ENCODE measurements at places on chromosomes 7 and 10.

DNA sequence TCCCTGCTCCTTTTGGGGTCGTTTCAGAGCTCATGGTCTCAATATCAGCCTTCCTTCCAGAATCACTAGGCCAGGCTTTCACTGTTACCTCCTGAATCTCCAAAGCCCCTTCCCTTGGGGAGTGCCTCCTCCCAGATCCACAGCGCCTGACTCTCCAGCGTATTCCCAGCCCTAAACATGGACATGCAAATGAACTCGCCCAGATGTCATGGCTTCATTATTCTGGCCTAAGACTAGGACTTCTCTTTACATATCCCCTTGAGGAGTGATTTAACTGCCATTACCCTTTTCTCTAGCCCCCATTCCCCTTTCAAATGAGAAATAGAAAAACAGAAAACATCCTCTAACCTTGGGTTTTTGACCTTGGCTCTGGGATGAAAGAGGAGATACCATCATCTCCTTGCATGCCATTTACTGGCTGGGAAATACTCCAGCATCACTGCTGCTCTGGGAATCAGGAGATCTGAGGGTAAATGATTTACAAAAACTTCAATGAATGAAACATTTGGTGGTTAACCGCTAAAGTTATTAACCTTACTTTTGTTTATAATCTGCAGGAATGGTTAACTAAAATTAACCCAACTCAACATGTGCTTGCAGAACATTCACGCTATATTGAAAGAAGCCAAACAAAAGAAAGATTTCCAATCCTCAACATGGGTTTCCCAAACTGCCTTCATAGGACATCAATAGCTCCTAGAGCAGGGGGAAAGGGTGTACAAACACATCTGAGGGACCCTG lies 37.0 kb downstream of the FAM171A1 start:
- DNase-seq, result peak; percentile 36

GRCh38 chr10:122277526-122278136 lies 6.5 kb downstream of the BTBD16 start:
- DNase-seq, result no peak

GRCh38 chr7:34123316-34123715 lies 218.0 kb downstream of the BMPER start:
- no peak for DNase-seq

DNA sequence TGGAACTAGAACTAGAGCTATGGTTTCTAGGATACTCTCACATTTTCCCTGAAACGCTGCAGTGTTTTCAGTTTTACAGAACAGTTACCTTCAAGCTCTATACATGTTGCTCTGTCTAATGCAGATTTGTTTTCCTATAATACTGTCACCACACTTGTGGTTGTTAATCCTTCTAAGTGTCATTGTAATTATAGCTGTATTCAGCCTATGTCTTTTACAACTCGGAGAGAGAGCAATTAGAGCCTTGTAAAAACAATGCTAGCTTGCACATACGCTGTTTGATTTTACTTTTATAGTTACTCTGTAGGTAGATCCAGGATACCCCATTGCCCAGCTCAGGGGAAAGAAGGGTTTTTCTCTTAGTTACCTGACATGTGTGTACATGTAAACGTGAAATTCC lies 55.1 kb downstream of the ATOH7 start:
- DNase-seq, result no peak

DNA sequence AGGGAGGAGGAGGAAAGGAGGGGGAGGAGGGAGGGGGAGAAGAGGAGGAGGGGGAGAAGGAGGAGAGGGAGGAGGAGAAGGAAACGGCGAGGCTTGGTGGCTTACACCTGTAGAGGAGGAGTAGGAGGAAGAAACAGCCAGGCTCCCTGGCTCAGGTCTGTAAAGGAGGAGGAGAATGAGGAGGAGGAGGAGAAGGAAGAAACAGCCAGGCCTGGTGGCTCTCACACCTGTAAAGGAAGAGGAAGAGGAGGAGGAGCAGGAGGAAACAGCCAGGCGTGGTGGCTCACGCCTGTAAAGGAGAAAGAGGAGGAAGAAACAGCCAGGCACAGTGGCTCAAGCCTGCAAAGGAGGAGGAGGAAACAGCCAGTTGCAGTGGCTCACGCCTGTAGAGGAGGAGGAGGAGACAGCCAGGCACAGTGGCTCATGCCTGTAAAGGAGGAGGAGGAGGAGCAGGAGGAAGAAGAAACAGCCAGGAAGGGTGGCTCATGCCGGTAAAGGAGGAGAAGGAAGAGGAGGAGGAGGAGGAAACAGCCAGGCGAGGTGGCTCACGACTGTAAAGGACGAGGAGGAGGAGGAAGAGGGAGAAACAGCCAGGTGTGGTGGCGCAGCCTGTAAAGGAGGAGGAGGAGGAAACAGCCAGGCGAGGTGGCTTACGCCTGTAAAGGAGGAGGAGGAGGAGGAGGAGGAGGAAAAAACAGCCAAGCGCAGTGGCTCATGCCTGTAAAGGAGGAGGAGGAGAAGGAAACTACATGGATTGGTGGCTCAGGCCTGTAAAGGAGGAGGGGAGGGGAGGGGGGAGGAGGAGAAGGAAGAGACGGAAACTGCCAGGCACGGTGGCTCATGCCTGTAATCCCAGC lies 14.9 kb upstream of the CRCP start:
- DNase-seq, result peak; percentile 74

GRCh38 chr10:79155301-79156081 lies 86.7 kb downstream of the ZMIZ1 start:
- no peak for DNase-seq

- DNase-seq, result no peak
Measured at GRCh38 chr7:940599-941408, 13.7 kb downstream of the ADAP1 start.

DNA sequence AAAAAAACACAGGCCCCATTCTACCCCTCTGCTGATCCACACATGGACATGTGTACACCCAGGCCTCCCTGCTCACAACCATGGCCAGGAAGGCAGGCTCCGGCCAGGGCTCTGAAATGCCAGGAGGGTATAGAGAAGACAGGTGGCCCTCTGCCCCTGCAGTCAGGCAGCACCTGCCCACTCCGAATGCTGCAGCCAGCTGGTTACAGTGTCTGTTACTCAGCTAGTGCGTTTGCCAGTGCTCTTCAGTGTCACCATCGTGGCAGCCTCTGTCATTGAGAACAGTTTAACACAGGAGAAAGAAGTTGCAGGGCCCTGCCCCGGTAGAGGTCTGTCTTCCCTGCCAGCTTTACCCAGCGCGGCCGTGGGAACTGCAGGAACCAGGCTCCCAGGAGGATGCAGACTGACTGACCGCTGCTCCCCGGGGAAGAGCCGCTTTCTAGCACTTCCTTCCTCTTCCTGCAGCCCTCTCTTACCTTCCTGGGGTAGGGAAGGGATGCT lies 128.8 kb upstream of the FAM20C start:
- DNase-seq, result no peak

DNA sequence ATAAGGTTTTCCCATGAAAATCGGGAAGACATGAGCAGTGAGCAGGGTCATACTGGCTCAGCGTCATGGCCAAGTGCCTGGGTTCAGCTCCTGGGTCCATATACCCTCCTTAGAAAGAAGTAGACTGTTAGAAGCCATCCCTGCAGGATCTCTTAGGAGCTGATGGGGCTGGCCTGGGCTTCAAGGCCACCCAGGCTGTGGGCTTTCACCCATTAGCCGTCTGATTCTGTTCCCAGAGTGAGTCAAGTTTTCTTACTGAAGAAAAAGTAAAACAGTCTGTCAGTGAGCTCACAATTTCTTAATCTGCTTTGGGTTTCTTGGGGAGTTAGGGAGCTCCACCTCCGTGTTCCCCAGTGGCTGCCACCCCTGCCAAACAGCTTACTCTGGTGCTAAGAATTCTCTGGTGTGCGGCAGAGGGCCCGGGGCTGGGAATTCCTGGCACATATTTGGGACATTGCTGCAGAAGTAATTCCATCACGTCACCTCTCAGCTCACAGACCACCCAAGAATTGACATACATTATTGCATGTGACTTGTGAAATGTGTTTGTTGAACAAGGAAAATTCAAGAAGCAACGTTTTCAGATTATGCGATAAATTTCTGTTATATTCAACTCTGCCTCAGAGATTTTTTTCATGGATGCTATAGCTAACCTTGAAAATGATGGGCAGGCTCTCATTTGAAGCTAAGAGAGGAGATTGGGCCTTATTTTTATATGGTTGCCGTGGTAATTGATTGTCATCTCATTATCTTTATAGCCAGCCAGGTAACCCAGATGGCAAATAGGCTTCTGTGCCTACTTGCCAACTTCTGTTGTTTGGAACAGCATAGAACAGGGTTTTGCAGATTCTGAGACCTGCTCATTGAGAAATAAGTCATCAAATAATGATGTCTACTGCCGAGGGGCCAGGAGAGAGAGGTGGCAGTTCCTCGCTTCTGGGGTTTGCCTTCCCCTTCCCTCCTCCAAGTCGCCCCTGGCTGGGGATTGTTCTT lies 166.4 kb downstream of the CHN2 start:
- no peak for DNase-seq

DNA sequence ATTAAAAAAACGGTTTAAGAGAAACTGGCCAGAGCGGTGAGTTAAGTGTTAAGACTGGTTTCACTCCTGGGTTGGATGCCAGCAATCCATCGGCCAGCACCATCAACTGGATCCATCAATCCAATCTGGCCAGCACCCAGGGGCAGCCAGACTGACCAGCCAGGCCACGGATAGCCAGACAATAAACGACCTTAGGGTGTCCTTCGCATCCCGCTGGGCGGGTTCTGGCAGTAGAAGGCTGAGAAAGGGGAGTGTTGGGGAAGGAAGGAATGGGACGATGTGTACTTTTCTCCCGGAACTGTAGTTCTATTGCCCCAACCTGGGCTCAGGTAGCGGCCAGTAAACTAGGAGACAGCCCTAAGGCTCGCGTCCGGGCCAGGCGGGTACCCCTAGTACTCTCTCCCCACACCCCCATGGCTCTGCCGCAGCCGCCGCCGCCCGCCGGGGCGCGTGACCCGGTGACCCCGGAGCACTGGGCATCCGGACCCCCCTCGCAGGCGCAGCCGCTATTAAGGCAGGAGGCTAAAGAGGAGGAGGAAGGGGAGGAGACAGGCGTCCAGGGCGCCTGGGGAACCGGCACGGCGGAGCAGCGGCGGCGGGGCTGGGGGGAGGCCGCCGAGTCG lies at the start of gene CASD1:
CASD1 (plus strand) TSS at position 546 of the 623 bp plus-strand sequence. CDS start 276 bp downstream, outside the sequence.
- DNase-seq, result no peak

- DNase-seq, result no peak
Measured at GRCh38 chr7:5528071-5528814, 104.6 kb upstream of the TNRC18 start.

- no peak for DNase-seq
Measured at GRCh38 chr10:29737074-29737593, 102.4 kb upstream of the SVIL start.

- DNase-seq, result no peak
Measured at GRCh38 chr10:86711513-86712316, 43.4 kb downstream of the LDB3 start.

GRCh38 chr7:6208573-6209328 lies 63.7 kb downstream of the CYTH3 start:
- no peak for DNase-seq

All from NCI-H526 treated with DMSO at 0.1 percent for 48 hours (cell line).